ENCODE measurements at places on chromosomes 6 and 20.
A peak's percentile ranks its signal among the peaks of the same experiment; 100 is the strongest.

- no peak for DNase-seq
Observed at GRCh38 chr20:62647521-62648317, 5.4 kb downstream of the SLCO4A1 start.

- no peak for DNase-seq
Observed at GRCh38 chr6:44622956-44623355, 235.4 kb downstream of the CDC5L start.

DNA sequence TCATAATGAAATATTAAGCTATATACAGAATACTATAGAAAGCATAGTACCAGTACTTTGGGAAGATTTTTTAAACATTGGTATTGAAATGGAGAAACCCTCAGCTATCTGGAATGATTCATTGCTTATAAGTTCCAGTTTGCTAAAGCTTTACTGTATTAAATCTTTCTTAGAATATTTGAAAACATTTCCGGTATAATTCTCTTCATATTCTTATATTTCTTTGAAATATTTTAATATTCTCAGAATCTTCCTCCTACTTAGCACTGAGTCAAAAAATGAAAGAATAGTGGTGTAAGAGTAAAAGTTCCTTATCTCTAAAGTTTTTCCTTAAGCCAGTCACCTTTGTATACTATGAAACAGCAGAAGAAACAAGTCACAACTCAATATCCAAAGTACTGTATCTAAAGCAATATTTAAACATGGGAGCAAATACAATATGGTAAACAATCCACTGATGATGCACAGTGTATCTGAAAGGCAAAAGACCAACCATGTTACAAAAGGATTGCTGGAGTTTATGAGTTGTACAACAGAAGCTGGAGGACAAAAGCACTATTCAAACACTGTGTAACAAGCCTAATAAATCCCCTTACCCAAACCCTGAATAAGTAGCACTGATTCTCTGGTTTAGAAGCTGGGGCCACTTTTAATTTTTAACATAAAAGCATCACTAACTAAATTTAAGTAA lies 102.1 kb downstream of the PRDM1 start:
- no peak for DNase-seq

GRCh38 chr6:111558690-111559187 lies 46.9 kb downstream of the TRAF3IP2 start:
- no peak for DNase-seq

DNA sequence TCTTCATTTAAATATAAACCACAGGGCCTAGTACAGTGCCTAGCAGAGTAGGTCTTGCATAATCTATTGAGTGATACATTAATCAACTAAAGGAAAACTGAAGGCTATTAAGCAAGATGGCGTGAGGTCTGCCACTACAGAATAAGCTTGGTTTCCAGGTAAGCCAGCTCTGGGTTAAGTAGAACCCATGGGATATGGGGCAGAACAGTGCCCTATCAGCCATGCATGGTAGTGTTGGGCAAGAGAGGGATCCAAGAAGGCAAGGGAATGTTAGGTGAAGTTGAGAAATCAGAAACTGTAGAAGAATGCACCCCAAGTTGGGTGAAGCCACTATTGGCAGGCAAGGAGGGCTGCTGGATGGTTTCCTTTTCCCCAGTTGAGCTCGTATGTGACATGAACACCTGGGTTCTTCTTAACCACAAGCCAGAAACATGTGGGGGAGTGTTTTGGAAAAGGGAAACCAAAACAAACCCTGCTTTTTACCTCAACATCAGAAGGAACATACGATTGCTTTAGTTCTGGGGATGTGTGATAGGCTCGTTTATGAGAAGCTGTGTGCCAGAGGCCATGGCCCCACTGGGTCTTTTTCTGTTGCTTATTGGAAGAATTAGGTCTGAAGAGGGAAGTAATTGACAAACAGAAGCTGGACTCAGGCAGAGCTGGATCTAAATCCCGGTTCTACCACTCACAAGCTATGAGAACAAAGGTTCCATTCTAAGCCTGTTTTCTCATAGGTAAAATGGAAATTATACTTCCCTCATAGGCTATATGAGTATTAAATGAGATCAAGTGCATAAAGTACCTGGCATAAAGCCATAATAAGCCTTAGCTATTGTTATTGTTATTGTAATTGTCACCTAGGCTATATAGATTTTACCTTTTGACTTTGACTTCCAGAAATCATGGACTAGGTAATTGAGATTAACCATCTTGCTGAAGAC lies 33.5 kb downstream of the NEDD9 start:
- DNase-seq, result no peak

DNA sequence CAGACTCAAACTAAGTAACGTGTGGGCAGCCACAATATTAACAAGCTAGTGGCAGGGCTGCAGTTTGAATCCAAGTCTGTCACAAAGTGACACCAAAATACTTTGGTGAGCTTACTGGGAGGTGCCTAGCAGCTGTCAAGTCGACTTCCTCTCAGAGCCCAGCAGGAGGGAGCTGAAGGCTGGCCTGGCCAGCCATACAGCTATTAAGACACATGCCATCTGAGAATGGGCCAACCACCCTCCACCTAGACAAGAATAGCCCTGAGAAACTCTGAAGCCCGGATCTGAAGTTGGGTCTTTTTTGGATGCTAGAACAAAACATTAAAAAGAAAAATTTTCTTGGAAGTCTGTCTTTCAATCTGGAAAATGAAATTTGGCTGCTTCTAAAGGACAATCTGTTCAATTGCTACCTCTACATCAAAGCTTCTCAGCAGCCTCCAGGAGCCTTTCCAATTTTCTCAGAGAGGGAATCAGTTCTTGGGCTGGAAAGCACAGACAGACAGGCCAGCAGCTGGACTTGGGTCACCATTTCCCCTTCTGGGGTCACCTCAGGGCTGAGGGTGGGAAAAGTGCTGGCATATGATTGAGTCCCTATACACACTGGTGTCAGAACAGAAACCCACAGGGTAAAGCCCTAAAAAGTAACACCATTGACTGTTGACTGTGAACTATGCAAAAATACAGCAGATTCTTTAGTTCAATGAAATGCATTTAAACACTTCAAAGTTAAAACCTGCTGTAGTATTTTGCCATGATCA lies 42.9 kb downstream of the UQCC1 start:
- DNase-seq, result no peak

- DNase-seq, result no peak
Observed at GRCh38 chr6:111757342-111757741, 115.9 kb downstream of the FYN start.

DNA sequence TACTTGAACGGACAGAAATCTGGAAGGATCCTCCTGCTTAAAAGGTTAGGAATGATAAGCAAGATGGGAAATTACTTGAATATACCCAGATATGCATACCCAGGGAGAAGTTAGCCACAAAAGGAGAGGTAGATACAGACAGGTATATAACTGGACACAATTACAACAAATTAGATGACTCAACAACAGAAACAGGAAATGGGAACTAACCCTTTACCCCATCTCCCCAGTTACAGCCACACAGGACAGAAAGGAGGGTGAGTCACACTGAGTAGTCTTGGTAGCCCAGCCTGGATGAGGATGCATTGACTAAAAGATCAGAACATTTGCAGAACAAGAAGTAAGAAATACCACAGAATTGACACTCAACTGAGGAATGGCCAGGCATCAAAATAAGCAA lies 61.2 kb downstream of the C6orf52 start:
- DNase-seq, result peak; percentile 12

DNA sequence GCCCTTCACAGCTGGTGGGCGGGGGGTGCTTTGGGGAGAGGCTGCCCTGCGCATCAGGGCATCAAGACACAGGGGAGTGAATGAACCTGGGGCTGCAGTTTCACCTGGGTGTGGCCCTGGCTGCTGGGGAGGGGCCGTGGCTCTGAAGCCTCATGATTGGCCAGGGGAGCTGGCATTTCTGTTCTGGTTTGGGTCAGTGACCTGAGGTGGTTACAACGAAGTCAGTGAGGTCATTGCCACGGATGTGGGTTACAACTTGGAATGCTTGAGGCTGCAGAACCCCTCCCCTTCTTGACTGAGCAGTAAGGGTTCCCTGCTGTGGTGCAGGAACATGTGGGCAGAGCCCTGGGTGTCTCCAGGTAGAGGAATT lies 3.0 kb downstream of the TCEA2 start:
- peak; percentile 84 for DNase-seq

DNA sequence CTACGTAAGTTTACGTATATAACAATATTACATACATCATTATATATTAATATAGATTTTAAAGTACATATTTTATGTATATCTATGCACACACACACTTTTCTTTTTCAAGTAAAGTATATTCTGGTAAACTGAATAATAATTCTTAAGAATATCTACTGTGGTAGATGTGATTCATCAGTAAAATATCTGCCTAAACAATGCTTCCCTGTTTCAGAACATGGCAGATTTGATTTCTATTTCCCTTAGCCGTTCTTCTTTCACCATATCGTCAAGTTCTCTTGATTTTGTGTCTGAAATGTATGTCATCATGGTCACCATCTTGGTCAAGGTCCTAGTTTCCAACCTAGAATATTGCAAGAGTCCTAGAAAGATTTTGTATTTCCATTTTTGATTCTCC lies 195.6 kb downstream of the HDGFL1 start:
- no peak for DNase-seq

DNA sequence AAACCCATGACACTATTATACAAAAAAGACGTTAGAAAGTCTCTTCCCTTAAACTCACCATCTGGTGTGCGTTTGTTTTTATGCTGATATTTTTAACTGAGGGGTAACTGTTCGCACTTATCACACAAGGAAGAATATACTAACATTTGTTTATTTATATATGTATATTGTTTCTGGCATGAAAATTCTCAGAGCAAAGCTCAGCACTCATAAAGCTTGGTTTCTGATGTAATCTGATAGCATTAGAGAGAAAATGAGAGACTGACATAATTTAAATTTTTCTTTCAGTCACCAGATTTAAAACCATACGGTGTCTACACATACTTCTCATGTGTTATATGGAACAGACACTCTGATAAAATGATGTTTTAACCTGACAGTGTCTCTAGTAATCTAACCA lies 6.9 kb downstream of the BLOC1S5 start:
- no peak for DNase-seq

DNA sequence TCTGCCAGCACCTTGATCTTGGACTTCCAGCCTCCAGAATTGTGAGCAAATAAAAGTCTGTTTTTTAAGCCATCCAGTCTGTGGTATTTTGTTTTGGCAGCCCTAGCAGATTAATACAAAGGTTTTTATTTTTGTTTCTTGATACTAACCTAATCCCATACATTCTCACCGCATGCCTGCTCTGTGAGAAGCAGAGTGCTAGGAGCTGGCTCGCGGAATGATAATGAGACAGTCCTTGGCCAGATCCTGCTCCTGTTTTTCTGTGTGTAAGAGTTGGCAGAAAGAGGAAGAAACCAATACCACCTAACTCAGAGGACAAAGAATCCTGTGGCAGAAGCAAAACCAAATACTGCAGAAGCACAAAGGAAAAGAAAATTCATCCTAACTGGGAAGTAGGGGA lies 82.6 kb downstream of the KIF16B start:
- DNase-seq, result no peak

- no peak for DNase-seq
Observed at GRCh38 chr6:145801021-145801420, 13.6 kb downstream of the FBXO30 start.

DNA sequence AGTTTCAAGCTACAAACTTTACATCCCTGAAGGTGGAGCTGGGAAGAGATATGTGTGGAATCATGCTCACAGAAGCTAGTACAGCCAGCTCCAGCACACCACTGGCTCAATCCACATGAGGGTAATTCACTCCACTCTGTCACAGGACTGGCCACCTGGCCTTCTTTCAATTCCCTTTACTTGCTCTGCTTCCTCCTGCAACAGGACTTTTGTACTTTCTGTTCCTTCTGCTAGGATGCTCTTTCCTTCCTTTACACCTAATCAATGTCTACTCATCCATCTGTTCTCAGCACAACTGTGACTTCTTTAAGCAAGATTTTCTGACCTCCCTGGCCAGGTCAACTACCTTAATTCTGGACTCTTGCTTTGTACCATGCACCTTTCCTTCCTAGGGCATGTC lies 39.4 kb upstream of the MYB start:
- no peak for DNase-seq

DNA sequence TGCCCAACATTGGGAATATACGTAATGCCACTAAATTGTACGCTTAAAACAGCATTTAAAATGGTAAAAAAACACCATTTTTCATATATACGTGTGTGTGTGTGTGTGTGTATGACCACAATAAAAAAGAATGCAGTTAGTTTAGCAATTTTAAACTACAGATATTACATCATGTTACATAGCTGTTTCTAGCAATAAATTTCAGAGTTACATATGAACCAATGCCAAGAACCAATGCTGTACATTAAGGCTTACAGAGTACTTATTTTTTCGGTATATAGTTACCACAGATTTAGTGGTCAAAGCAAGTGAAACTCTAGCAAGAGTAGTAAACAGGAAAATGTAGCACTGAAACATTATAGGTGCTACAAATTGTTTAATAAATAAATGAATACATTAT lies 119.3 kb downstream of the PDE10A start:
- DNase-seq, result no peak

GRCh38 chr6:13617066-13617465 lies 1.9 kb downstream of the NOL7 start:
- DNase-seq, result no peak

GRCh38 chr6:18465410-18466154 lies 78.4 kb downstream of the RNF144B start:
- no peak for DNase-seq

GRCh38 chr6:2632976-2633584 lies 117.6 kb downstream of the MYLK4 start:
- DNase-seq, result no peak

DNA sequence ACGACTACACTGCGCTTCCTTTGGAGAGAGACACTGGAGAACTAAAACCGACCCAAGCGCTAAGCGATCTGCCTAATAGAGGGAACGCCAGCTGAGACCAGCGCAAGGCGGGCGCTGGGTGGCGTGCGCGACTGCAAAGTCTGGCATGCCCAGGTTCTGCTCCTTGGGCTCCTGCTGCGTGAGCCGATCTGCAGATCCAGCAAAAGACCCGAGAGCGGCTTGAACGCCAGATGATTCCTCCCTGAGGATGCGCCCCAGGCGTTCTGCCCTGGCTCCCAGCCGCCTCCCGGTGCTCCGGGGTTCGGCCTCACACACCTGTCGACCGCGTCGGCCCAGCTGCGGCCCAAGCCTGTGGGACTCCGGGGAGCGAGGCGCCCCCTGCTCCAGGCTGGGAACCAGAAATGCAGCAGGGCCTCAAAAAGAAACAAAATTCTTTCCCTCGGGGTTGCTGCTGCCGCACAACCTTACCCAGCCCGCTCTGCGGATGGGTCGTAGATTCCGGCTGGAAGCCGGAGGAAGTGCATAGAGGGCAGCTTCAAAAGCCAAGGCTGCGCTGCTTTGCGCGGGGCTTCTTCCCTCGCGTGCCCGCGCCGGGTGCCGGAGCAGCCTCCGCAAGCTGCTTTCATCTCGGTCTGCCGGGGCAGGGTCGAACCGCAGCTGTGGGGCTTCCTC lies 17.9 kb upstream of the PRDM13 start:
- no peak for DNase-seq

DNA sequence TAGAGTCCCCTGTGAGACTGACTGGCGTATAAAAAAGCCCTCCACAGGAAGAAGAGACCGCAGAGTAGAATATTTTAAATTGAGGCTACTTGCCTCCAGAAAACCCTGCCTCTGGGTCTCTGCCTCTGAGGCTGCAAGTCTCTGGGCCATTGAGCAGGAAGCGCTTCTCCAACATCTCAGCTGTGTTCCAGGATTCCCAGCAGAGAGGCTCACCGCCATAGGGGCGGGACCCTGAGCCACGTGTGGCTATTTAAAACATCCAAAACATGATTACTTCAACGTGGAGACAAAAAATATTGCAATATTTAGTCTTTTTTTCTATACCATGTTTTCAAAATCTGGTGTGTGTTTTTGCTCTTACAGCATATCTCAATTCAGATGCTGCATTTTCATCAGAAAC lies 59.4 kb downstream of the GNAS-AS1 start:
- DNase-seq, result no peak

- DNase-seq, result no peak
Observed at GRCh38 chr6:154506582-154506981, 3.9 kb downstream of the CNKSR3 start.
